SJSA1 (cell line): ENCODE measurements at places on chromosomes 11 and 22. TPM values are rescaled to one million over a fixed set of nuclear protein-coding genes. Genes with fewer than 3 reads are reported as not detected.

TRIM21 gene
- total RNA-seq = 22.5 and 24.4 TPM in 2 replicates

DNA sequence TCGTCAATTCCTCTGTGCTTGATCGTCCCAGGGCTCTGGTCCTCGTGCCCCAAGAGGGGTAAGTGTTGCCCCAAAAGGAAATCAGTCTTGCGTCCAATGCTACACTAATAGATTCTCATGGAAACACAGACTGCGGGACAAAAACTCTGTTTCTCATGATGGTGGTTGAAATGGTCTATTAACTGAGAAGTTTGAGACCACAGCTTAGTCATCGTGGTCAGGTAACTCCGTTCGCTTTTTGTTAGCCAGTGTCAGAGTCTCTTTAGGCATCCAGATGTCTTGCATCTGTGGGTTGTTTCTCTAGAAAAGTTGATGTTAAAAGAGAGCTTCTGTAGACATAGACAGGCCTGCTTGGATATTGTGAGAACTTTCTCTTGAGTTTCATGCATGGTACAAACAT is 104.6 kb upstream of the SORL1-AS1 start:
- H3K4me3 ChIP-seq = no peak overlapping the region
- DNase-seq = no peak
- no peaks in the 10 kb centered on the region for H3K27me3 ChIP-seq
- no peak overlapping the region for H3K27ac ChIP-seq
- no peaks in the 10 kb centered on the region for H3K4me1 ChIP-seq

DNA sequence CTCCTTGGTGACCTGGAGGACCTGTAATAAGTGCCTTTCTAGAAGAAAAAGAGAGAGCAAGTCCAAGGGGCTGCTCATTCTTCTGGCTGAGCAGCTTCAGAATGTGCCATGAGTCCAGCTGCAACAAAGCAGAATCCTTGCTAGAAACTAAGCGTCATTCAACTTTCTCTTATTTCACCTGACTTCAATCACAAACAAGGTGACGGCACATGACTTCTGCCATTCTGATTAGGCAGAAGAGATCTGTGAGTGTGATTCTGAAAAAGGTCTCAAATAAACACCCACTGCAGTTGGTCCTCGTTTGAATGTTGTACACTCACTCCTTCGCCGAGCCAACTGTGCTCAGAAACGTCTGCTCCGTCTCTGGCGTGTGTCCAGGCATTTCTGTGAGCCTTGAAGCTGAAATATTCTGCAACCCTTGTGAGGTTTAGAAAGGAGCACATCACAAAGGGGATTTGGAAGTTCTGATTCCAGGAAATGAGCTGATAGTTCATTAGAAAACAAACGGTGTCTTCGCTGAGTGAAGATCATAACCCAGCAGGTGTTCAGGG is 623.8 kb upstream of the KIRREL3 start:
- no peak overlapping the region for H3K27ac ChIP-seq
- H3K4me3 ChIP-seq = no peak overlapping the region
- DNase-seq = no peak
- no peaks in the 10 kb centered on the region for H3K4me1 ChIP-seq

- DNase-seq = no peak
- H3K36me3 ChIP-seq = no peaks in the 10 kb centered on the region
- H3K27ac ChIP-seq = no peak overlapping the region
Observed at GRCh38 chr11:124943254-124943616, 7.4 kb upstream of the HEPACAM start.

DNA sequence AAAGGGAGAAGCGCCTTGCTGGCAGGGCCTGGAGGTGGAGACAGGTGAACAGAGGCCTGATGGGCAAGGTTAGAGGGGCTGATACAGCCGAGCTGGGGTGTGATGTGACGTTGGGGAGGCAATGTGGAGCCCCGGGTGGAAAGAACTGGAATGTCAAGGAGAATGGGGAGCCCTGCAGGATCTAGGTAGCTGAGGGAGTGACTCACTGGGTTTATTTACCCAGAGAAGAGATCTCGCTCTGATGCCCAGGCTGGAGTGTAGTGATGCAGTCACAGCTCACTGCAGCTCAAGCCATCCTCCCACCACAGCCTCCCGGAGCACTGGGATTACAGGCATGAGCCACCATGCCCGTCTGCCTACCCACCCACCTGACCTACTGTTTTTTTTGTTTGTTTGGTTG is 1.9 kb upstream of the CYB5R3 start:
- DNase-seq = no peak
- H3K4me1 ChIP-seq = peaks cover 32% of the 10 kb centered on the region
- no peaks in the 10 kb centered on the region for H3K27me3 ChIP-seq

DNA sequence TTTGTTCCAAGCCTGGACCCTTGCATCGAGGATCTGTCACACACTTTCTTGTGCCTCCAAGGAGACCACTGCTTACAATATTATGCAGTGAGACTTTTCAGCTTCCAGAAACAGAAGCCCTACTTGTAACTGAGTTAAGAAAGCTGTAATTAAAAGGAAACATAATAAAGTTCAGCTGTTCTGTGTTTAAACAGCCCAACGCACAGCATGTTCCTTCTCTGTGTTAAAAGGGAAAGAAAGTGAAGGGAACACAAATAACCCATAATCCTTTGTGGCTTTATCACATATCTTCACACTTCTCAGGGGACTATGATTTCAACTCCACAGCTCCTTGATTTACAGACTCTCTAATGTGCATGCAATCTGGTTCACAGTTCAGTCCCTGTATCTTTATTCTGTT is 200.3 kb upstream of the MTNR1B start:
- H3K36me3 ChIP-seq = no peaks in the 10 kb centered on the region
- no peak for DNase-seq
- no peaks in the 10 kb centered on the region for H3K27me3 ChIP-seq
- no peaks in the 10 kb centered on the region for H3K4me1 ChIP-seq
- no peak overlapping the region for H3K27ac ChIP-seq
